HT-29 (cell line): ENCODE measurements at places on chromosomes 5 and 9. TPM values are rescaled to one million over a fixed set of nuclear protein-coding genes. Genes with fewer than 3 reads are reported as not detected.

The PPP2CA gene
- 212 and 215 TPM in 2 replicates for total RNA-seq

The LCN10 gene
- not detected in 2 replicates for total RNA-seq

The GRPEL2 gene
- total RNA-seq = 10.7 and 14.2 TPM in 2 replicates

The PCDHB14 gene
- 0.18 and 0.31 TPM in 2 replicates for total RNA-seq

The PGM5 gene
- total RNA-seq = 0.08 and 0.73 TPM in 2 replicates

The SH3RF2 gene
- total RNA-seq = 13.9 and 15.9 TPM in 2 replicates

The FCN2 gene
- total RNA-seq = not detected in 2 replicates

The ACOT12 gene
- total RNA-seq = not detected in 2 replicates

- no peak for DNase-seq
Observed at GRCh38 chr5:95916687-95917085, 45.0 kb downstream of the ELL2 start.

GRCh38 chr9:98961513-98962180 lies 17.9 kb downstream of the COL15A1 start:
- no peak for DNase-seq

DNA sequence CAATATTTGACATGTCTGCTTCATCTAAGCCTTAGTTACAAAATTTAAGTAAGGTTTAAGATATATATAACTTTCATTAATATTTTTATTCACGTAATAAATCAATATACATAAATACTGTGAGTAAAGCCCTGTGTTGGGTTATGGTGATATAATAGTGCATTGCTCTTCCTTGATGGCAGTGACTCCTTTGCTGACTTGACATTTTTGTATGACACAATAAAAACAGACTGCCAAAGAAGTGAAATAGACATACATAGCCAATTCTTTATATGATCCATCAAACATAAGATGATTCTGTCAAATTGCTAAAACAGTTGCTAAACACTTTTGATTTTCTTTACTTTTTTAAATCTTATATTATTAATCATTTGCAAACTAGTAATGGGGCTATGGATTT lies 1518.2 kb downstream of the EFNA5 start:
- no peak for DNase-seq

DNA sequence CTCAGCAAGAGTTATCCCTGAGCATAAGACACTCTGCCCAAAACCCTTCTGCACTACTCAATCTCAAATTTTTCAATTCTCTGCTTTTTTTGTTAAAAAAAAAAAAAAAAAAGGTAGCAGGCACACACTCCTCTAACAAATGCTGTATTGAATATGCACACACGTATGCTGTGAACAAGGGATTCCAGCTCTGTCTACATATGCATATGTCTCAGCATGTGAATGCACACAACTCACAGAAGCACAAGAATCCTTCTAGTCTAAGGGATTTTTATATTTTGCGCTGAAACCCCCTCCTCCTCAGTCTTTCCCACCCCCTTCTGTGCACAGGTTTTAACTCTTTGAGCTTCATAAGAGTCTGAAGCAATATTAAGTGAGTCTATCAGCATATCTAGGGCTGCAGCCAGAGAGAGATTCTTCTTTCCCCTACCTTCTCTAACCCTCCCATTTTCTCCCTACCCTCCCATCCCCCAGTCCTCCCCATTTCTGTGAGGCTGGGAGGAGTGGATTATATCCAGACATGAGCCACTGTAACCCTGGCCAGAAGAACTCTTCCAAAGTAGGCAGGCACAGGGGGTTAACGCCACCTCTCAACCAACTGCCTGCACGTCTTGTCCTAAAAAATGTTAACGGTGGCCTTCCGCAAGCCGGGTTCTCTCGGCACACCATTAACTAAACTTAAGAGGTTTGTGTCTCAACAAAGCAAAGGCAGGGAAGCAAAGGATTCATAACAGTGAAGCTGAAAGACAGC lies 1.0 kb downstream of the GABRB2 start:
- DNase-seq = no peak

GRCh38 chr5:127801751-127802476 lies 98.7 kb downstream of the CCDC192 start:
- no peak for DNase-seq

- DNase-seq = no peak
Observed at GRCh38 chr9:70125621-70126263, 82.1 kb downstream of the MAMDC2 start.

DNA sequence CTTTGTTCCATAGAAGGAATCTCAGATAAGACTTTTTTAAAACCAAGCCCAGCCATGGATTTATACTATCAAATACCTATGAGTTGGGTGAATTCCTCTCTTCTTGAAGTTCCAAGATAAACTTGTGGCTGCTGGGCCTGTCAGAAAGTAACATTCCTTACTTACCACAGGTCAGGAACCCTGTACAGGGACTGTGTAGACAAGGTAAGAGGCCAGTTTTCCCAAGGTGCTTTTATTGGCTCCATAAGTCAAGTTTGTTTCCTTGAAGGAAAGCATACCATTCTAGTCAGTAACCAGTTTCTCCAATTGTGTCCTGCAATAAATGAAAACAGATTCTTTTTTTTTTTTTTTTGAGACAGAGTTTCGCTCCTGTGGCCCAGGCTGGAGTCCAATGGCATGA lies 8.8 kb upstream of the CLTB start:
- DNase-seq = peak; percentile 4

- DNase-seq = no peak
Observed at GRCh38 chr5:118793652-118794051, 194.7 kb downstream of the DTWD2 start.

DNA sequence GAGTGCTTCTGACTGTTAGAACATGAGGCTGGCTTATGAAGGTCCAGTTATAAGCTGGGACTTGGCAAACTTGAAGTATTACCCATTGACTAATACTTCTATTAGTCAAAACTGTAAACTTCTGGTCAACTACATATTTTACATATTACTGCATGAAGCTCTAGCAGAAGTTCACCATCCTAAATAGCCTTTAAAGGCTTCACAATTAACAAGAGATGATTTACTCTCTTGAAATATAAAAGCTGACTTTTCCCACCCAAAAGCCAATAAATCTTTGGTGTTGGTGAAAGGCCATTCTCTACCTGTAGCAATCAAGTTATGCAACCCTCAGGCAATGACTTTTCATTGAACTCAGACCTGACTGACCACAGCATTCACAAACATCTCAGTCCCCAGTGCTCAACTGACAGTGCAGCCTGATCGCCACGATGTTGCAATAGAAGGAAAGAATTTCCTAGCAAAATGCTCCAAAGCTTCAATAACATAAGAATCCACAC lies 345.6 kb downstream of the EBF1 start:
- DNase-seq = no peak

DNA sequence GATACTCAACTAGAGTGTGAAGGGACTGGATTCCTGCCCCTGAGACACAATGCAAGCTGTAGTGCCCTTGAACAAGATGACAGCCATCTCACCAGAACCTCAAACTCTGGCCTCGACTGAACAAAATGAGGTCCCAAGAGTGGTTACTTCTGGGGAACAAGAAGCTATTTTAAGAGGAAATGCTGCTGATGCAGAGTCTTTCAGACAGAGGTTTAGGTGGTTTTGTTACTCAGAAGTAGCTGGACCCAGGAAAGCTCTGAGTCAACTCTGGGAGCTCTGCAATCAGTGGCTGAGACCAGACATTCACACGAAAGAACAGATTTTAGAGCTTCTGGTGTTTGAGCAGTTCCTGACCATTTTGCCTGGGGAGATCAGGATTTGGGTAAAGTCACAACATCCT lies 2.4 kb downstream of the ZNF483 start:
- DNase-seq = no peak

- DNase-seq = no peak
Observed at GRCh38 chr5:136701191-136701590, 335.8 kb upstream of the TRPC7 start.

- DNase-seq = no peak
Observed at GRCh38 chr5:39341896-39342295, 22.4 kb downstream of the C9 start.

DNA sequence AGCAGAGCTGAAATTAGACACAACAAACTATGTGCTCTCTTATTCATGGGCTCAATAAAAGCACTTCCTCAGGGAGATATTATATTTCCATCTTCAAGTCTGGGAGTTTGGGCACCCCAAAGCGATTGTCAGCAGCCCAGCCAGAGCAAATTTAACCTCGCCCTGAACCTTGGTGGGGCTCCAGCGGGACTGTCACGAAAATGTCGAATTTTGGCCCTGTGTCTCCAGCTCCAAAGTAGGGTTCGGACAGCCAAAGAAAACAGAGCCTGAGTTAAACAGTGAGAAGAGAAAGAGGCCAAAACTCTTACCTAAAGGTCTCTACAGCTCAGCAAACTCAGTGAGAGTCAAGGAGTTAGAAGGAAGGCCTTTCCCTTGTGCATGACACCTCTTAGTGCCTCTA lies 432.9 kb downstream of the SPATA31D1 start:
- no peak for DNase-seq

DNA sequence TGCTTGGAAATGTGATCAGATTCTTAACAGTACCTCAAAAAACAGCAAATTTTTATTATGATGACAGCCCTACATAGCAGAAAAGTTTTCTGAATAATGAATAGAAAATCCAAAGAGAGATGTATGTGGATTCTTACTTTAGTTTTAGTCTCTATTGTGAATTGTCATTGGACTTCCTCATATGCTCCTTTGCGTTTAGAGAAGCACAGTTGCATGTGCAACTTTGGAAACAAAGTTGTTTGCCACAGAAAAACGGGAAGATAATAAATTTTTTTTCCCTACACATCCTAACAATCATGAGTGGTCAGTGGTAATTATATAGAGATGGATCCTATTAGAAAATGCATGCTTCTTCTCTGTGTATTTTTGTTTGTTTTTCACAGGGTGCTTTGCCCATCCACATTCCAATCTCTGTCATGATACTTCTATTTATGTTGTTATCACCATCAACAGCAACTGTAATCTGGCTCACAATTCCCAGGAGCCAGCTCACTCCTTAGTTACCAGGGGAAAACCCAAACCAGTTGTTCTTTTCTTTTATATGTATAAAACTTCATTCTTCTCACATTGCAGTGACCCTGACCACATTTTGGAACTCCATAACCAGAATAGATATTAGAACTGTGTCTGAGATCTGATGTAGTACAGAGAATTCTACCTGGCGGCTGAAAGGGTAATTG lies 118.7 kb downstream of the NDUFS4 start:
- no peak for DNase-seq

GRCh38 chr9:123138163-123138562 lies 104.7 kb downstream of the GPR21 start:
- DNase-seq = no peak

GRCh38 chr5:43581398-43581797 lies 21.6 kb upstream of the NNT start:
- no peak for DNase-seq

DNA sequence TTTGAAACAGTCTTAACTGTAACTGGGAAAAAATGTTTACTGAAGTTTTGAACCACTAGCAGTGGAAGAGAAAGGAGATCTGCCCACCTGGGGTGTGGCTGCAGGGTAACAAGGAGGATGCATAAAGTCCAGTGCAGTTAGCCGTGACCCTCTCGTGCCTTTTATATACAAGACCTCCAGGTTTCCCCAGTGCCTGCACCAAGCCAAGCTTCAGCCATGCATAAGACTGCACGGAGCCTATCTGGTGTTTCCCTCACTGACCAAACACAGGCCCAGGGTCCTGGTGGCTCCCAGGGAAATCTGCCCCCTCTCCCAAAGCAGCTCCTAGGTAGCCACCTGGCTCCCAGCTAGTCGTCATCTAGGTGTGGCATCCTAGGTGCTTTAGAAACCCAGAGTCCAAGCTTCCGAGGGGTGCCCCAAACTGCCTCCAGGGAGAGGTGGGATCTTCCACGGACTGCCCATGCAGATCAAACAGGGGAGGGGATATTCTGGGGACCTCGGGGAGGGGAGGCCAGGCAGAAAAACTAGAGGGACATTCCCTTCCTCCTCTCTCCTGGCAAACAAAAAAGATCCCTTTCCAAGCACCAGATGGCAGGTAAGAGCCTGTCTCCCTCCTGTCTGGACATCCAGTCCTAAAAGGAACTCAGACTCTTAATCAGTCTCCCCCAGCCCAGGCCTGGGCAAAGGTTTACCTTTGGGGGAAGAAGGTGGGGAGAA lies 2.7 kb downstream of the SHB start:
- DNase-seq = peak; percentile 32

- no peak for DNase-seq
Observed at GRCh38 chr5:34914671-34915138, 599 bp downstream of the RAD1 start.

- no peak for DNase-seq
Observed at GRCh38 chr9:107730666-107731065, 241.1 kb upstream of the KLF4 start.

GRCh38 chr5:122454541-122454940 lies 142.5 kb downstream of the SNCAIP start:
- no peak for DNase-seq

GRCh38 chr5:153674356-153674755 lies 183.9 kb downstream of the GRIA1 start:
- DNase-seq = no peak

GRCh38 chr9:75858497-75859092 lies 31.9 kb upstream of the PCSK5 start:
- DNase-seq = no peak

- DNase-seq = no peak
Observed at GRCh38 chr9:130242270-130243014, 23.1 kb upstream of the HMCN2 start.

- no peak for DNase-seq
Observed at GRCh38 chr9:136854842-136855460, 2.8 kb downstream of the MAMDC4 start.

DNA sequence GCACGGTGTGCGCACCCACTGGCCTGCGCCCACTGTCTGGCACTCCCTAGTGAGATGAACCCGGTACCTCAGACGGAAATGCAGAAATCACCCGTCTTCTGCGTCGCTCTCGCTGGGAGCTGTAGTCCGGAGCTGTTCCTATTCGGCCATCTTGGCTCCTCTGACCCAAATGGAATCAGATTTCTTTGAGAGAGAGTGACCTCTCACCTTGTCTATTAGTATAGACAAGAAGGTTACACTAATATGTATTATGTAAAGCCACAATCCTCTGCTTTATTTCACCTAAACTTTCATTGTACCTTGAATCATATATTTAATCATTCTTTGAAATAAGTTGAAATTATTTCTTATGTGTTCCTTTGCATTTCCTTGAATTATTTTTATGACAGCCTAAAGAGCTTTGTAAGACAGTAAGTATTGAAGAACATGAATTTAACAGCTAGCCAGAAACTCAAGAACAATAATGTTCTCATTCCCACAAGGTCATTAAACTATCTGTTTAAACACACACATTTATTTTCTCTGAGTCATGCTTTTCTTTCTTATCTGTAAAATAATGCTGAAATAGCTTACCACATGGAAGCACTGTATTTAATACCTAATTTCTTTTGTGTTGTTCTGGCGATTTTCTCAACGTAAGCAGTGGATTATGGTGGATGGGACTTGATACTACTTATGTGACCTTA lies 91.8 kb upstream of the DMRTA1 start:
- no peak for DNase-seq

DNA sequence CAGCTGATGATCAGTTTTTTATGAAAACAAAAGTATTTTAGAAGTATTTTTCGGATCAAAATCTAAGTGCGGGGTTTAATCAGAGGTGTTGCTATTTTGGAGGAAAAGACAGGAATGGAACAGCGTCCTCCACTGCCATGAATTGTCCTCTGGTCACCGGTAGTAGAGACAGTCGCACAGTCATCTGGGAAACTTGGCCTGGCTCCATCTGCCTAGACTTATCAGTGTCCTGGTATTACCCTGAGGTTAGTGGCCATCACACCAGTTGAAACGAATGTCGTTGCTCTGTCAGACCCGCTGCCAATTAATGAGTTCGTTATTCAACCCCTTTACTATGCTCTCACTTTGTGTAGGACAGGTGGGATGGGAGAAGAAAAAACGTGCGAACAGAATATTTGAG lies 8.2 kb downstream of the TLX3 start:
- DNase-seq = no peak
